ENCODE measurements at places on chromosomes 16 and 17.

DNA sequence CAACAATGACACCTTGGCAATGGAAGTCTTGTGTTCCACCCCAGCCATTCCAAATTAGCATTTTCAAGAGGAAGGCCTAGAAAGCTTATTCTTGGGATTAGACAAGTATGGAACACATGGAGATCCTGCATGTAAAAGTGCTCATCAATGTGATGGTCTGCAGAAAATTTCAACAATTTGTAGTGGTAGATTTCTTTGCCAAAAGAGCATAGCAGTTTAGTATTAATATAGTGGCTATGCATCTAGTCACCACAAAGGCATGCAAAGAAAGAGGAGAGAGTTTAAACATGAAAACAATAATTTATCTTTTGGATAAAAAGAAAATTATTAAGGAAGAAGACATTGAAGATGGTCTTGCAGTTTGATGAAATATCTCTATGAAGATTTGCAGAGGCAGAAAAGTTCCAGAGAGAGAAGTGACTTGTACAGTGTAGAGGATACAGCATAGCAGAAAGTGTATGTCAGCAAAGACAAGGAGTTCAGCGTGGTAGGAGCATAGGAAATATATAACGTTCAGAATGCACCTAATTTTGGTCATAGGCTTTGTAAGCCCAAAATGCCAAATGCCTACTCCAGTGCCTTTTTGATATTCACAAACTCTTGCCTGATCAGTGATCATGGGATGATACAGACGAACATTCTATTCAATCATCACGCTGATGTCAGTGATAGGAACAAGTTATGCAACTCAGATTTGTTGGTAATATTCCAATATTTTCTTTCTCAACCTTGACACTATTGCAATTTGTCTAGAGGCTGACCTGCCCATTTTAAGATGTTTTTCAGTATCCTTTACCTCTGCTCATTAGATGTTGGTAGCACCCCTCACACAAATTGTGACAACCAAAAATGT, 727.9 kb upstream of the SOX9 start:
- no peak for DNase-seq

DNA sequence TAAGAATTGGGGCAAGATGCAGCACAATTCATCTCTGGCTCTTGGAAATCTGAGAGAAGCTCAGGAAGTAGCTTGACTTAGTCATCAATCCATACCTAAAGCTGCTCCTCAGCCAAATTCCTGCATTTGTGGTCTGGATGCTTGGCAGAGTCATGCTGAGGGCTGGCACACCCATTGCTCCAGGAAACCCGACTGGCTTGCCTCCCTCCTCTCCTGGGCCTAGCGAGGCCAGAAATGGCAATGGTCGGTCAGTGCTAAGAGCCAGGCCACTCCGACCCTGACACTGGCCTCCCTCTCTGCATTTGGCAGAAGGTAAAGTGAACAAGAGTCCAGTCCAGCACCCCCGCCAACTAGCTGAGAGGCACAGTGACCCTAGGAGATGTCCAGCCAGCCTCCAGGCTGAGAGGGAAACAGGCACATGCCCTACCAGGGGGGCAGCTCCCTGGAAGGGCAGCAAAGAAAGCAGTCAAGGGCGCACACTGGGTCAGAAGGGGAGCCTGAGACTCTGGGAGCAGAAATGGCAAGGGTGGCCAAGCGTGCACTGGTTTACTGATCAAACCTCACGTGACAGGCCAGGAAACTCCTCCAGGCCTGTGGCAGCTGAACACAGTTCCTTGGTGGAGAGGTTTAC, 10.0 kb downstream of the POLDIP2 start:
- DNase-seq = no peak

DNA sequence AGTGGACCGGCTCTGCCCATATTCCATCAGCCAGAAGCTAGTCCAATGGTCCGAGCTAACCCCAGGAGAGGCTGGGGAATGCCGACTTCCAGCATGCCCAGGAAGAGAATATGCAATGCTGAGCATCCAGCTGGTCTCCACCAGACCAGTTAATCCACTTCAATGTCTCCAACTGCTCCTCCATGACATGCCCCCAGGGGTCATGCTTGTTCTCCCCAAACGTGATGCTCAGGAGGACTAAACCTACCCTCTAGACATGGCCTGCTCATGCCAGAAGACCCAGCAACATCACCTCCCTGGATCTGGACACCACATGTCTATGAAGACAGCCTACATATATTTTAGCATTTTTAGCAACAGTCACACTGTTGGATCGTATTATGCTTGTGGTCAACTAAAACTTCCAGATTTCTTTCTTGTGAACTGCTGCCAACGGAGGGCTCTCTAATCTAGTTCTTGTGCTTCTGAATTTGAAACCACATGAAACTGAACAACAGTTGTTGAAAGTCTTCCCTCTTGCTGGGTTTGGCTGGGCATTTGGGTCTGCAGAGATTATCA, 245.1 kb downstream of the SOX9 start:
- DNase-seq = no peak

GRCh38 chr17:57634713-57635465, 110.2 kb downstream of the CCDC182 start:
- DNase-seq = no peak

- DNase-seq = no peak
Measured at GRCh38 chr16:19913340-19913645, 28.6 kb upstream of the GPRC5B start.

DNA sequence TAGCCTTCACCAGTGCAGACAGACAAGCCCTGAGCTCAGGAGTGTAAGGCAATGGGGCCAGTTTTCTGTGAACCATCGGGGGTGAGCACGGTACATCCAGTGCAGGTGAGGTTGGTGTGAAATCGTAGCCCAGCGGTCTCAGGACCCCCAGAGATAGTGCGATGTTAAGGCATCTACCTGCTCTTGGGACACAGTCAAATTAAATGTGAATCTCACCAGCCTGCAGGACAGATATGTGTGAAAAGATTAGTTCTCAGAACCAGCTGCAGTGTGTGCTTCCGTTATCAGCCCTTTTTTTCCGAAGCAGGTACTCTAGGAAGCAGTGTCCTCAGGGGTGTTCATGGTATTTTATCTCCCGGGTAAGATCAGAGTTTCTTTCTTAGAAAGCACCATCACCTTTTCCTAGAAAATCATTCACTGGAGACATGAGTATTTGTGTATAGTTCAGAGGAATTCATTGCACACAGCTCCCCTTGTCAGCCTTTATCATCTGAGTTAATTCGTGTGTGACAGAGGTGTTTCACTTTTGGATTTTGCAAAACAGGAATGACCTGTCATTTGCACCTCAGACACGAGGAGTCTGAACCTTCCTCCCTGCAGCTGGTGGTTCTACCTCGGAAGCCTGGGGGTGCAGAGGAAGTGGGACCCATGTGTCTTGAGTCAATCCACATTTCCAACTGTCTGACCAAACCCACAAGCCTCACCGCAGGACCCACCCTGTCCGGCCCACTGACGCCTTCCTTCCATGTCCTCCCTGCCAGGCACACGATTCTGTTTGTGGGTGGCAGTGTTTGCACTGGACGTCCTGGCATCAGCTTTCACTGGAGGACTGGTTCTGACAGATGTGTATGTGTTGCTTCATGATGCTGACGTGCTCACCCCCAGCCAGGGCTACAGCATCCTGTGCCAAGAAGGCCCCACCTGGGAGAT, 107.8 kb downstream of the CLEC16A start:
- DNase-seq = no peak

DNA sequence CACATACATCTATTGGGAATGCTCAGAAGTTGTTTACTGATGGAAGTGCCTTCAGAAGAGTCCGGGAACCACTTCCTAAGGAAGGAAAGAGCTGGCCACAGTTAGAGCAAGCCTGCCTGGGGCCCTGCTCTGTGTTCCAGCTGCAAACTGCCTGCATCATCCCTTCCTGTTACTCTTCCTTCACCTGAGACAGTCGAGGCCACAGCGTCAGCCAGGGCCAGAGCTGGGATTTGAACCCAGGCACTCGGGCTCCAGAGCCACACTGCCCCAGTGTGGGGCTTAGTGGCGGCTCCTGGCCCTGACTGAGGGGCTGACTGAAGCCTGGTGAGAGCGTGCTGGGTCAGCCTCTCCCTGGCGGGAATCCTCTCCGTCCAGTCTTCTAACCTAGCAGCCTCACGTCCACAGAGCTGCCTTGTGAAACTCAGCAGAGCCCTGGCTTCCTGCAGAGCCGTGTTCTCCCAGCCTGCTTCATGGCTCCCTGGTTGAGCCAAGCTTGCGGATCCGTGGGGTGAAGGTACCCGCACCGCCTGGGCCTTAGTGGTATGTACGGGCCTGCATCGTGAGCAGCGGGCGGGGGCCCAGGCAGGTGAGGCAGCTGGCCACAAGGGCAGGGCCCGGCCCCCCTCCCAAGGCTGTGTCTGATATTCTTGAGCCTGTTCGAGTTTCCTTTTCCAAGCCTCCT, 4.6 kb upstream of the C17orf99 start:
- no peak for DNase-seq

DNA sequence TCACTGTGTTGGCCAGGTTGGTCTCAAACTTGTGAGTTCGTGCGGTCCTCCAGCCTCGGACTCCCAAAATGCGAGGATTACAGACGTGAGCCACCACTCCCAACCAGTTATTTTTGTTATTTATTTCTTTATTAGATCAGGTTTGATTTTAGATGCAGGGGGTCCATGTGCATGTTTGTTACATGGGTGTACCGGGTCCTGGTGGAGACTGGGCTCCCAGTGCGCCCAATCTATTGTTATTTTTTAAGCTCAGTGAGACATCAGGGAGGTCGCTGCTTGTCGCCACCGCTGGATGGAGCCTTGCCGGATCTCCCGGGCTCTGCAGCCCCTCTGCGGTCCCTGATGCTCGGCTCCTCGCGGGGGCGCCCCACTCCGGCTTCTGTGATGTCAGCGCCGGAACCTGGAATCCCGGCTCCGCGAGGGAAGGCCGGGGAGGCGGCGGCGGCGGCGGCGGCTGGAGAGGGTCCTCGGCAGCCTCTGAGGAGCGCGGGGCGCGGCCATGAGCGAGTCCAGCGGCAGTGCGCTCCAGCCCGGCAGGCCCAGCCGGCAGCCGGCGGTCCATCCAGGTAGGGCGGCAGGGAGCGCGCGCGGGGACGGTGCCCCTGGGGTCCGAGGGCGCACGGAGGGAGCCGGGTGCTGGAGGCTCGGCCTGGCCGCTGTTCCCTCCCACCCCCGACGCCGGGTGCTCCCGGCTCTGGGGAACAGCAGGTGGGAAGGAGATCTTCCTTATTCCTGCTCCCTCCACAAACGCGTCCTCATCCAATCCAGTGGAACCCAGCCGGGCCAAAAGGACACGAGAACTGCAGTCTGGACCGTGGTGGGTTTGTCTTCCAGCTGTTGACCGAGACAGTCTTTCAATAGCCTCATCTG, at the start of gene TMC7:
Gene TMC7, plus strand, starts transcription at position 370 of the 870 bp plus-strand sequence. Its CDS starts 130 bp downstream, at position 500.
- DNase-seq = no peak

DNA sequence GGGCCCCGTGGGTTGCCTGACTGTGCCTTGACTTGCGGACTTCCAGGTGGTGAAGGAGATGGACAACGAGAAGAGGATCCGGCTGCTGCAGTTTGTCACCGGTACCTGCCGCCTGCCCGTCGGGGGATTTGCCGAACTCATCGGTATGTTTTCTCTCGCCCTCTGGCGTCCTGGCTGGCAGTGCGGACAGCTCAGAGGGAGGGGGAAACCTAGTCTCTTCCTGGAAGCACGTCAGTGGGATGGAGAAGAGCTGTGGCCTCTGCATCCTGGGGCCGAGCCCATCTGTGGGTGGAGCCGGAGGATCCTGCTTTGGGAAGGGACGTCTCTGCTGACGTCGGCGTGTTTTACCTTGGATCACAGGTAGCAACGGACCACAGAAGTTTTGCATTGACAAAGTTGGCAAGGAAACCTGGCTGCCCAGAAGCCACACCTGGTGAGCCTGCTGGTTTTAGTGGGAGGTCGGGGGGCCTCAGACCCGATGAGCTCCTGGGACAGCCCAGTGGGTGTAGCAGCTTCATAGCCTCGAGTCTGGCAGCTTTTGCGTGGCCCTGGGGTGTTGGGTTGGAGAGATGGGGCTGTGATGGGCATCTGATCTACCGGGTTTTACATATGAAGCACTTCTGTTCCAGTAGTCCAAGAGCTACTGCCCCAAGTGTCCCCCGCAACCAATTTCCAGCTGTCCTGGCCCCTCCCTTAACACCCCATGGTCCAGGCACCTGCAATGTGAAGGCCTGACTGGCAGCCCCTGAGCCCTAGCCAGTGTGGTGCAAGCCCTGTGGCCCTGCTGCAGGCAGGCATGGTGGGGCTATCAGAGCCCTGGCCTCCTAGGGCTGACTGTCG, 11.9 kb upstream of the CLEC18A start:
- no peak for DNase-seq

- no peak for DNase-seq
Measured at GRCh38 chr16:19119564-19119963, 5.8 kb downstream of the ITPRIPL2 start.

DNA sequence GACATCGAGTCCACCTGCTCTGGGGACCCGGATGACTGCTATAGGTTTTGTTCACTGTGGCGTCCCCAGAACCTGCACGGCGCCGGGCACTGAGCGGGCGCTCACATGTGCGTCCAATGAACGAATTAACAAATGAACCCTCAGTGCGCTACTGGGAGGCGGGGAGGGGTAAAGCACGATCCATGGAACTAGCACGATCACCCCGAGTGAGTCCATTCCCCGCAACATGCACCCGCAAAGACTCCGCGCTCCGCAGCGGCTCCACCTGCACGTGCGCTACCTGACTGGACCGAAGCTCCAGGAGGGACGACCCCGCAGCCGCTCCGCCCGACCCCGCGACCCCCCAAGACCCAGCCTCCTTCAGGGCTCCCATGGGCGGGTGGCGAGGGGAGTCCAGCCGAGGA, 491 bp downstream of the TRAP1 start:
- DNase-seq = no peak

- peak; percentile 61 for DNase-seq
Measured at GRCh38 chr17:9576521-9577372, at the start of gene CFAP52. TSS of gene CFAP52 (plus strand) at chr17:9576642. CDS start at chr17:9576696, 54 bp downstream.

GRCh38 chr17:9522074-9522473, 53.5 kb downstream of the STX8 start:
- no peak for DNase-seq

DNA sequence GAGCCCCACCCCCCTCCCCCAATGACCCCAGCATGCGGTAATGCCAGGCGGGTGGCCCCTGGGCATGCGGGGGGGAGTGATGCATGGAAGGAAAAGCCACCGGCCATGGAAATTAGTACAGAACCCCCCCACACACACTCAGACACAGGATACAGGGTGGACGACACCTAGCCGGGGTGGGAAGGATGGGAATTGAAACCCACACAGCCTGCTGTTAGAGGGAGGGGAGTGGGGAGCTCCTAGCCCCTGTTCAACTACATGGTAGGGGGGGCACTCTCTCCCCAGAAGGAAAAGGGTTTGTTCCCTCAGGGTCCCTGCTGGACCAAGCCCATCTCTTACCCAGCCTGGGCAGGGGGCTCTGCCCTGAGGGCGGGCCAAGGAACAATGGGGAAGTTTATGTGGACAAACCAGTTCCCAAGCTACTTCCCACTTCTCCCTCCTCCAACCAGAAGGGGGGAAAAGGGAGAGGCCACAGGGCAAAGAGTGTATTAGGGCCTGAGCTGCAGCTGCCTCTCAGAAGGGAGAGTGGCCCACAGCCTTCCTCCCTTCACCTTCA, 5.2 kb downstream of the TMUB2 start:
- no peak for DNase-seq

All from activated T-cell treated with anti-CD3 and anti-CD28 coated beads for 1 hour (primary cell).